Stimulated activated CD4-positive, alpha-beta T cell treated with anti-CD3 and anti-CD28 coated beads, TNF-alpha, amount 100 ng/mL, for 4 hours (primary cell): ENCODE measurements at places on chromosomes 3 and 15.

- no peak for DNase-seq
Measured at GRCh38 chr3:4971838-4972237, 7.4 kb upstream of the BHLHE40 start.

- no peak for DNase-seq
Measured at GRCh38 chr3:48708481-48708889, 8.5 kb downstream of the IP6K2 start.

GRCh38 chr15:69394556-69395282, 19.4 kb upstream of the KIF23 start:
- DNase-seq, result peak; percentile 71

DNA sequence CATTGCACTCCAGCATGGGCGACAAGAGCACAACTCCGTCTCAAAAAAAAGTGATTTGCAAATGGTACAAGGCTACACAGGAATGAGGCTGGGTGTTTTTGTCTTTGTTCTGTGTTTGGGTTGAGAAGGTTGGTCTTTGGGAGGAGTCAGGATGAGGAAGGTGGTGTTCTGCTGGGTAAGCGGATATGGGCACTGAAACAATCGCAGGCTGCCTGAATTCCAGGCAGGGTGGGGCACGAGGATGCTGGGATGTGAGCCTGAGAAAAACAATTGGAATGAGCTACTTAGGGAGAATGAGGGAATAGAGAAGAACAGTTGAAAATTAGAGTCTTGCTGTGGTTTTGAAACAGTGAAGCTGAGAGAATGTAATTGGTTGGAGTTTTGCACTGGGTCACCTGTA, 51.6 kb downstream of the ZBTB38 start:
- DNase-seq, result no peak

- no peak for DNase-seq
Measured at GRCh38 chr3:194399874-194400411, 877 bp upstream of the GP5 start.

- DNase-seq, result no peak
Measured at GRCh38 chr15:60083318-60083717, 79.2 kb downstream of the FOXB1 start.

DNA sequence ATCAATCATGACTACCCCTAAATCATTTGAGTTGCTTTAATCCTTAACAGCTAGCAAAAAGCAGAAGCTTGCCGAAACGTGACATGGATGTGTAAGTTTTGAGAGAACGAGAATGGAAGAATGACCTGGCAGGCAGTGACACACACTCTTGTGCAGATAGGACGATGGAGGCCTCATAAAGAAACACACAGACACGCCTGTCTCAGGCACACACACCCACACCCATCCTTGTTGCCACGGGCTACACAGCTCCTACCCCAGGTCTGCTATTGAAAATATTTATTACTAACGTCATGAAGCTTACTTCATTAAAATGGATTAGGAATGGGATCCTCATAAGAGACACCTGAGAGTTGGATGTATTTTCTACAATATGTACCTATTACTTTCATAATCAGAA, 8.5 kb downstream of the MYO5C start:
- no peak for DNase-seq

- no peak for DNase-seq
Measured at GRCh38 chr3:11136116-11136515, 18.2 kb upstream of the HRH1 start.

DNA sequence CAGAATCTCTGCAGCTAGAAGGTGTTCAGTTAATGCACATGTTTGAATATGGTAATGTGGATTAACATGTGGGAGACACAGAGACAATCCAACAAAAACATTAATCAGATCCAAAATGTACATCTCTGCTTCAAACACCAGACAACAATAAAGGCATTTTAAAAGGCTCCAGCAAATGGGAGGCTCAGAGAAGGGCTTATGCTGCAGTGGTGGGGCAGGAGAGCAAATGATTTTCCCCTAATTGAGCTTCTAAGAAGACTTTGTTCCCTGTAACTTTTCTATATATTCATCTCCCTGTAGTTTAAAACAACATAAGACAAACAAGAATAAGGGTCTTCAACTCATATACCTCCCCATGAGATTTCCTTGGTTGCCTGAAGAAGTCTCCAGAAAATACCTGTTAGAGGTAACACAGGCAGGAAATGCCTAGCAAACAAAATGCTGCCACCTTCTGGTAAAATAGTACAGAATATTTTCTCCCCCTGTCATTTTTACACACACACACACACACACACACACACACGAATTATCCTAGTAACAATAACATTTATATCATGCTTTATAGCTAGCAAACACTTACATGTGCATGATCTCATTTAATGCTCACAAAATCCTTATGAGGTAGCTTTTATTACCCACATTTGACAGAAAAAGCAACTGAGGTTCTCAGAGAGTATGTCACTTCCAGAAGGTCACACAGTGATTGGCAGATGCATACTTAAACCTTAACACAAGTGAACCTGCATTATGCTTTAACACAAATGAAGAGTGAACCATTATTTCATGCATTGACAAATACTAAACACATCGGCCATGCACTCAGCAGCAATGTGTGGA, 123.4 kb upstream of the MB21D2 start:
- no peak for DNase-seq

GRCh38 chr3:64625381-64625780, 62.4 kb downstream of the ADAMTS9 start:
- no peak for DNase-seq

DNA sequence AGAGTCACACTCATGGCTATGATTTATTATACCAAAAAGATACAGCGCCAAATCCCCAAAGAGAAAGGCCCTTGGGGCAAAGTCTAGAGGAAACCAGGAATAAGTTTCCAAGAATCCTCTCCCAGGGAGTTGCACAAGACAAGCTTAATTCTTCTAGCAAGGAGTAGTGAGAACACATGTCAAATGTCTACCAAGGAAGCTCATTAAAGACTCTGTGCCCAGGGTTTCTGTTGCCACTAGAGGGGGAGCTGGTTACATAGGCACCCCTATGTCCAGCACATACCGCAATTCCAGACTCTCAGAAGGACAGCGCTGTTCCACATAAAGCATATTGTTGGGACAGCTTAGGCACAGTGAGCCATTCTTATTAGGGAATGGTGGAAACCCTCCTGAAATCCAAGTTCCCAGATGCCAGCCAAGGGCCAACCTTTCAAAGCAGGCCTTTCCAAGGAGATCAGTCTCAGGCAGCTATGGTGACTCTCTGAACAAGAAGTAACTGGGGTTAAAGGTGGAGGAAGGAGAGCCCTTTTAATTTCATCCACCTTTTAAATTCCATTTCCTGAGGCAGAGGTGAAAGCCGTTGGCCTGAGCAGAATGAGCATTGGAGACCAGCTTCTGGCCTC, 194.2 kb downstream of the UACA start:
- no peak for DNase-seq

DNA sequence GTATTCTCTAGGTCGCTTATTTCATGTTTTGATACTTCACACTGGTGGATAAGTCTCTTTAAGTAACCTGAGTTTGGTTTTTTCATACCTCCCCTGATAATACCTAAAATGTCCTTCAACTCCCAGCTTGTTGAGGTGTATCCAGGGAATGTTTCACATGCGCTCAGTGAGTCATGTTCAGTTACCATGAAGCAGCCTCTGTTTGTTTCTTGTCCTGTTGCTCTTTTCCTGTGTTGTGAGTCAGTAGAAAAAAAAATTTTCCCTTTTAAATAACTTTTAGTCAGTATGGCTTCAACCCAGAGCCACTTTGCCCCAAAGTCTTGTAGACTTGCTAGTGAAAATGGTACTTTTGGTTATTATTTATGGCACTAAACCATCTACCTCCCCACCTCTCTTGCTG, 278.4 kb upstream of the ZPLD1 start:
- no peak for DNase-seq

- no peak for DNase-seq
Measured at GRCh38 chr3:126356373-126357264, 589 bp downstream of the KLF15 start.

GRCh38 chr3:11463591-11463990, 180.1 kb downstream of the VGLL4 start:
- no peak for DNase-seq

DNA sequence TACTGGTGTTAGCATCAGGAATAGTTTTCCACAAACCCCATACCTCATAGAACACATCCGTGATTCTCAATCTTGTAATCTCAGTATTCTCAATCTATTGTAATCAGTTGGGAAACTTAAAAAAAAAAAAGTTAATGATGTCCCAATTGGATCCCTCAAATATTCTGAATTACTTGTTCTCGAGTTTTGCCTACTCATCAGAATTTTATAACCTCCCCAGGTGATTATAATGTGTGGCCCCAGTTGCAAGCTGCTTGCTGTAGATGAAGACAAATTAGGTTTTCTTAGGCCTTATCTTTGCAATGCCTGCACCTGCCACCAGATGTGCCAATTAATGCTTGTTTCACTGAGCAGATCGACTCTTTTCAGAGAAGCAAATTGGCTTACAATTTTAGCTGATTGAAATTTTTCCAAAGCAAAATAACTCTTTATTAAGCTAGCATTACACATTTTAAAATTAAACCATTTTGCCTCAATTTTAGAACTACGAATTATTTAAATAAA, 19.0 kb upstream of the DIPK2A start:
- DNase-seq, result no peak

- no peak for DNase-seq
Measured at GRCh38 chr3:56990641-56991015, 69.8 kb upstream of the SPATA12 start.
